ENCODE measurements at places on chromosomes 11 and 22. TPM values are rescaled to one million over a fixed set of nuclear protein-coding genes. Genes with fewer than 3 reads are reported as not detected.
A peak's percentile ranks its signal among the peaks of the same experiment; 100 is the strongest.

The MUC15 gene
- 7.1 TPM for total RNA-seq

The SCARF2 gene
- 38.2 TPM for total RNA-seq

The NAALADL1 gene
- total RNA-seq = not detected

The VPREB1 gene
- not detected for total RNA-seq

The SPON1 gene
- 0.29 TPM for total RNA-seq

The KIF18A gene
- total RNA-seq = 46.4 TPM

The CBLIF gene
- not detected for total RNA-seq

The UBASH3B gene
- total RNA-seq = 6.9 TPM

The DUSP8 gene
- 2.9 TPM for total RNA-seq

The ZFTA gene
- total RNA-seq = 8.5 TPM

The GALNT18 gene
- 5.7 TPM for total RNA-seq

- DNase-seq = no peak
Measured at GRCh38 chr22:22022947-22023534, 40.5 kb upstream of the TOP3B start.

DNA sequence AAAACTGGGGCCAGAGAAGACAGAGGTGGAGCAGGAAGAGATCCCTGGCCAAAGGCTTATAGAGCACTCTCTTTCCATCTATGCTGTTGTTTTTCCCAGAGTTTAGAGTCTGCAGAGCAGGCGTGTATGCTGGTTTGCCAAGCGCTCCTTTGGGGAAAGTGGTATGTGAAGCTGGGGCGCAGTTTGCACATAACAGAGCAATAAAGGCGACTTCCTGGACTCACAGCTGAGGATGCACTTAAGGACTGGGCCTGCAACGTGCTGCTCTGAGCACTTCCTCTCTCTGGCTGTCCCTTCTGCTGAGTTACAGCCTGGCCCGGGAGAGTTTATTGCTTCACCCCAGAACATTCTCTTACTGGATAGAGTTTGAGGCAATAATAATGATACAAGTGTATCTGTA is 41.7 kb downstream of the THAP12 start:
- no peak for DNase-seq

- peak; percentile 96 for DNase-seq
Measured at GRCh38 chr11:19890308-19890707, 177.7 kb downstream of the NAV2 start.

GRCh38 chr22:27440304-27440865 is 361.2 kb downstream of the MN1 start:
- no peak for DNase-seq

DNA sequence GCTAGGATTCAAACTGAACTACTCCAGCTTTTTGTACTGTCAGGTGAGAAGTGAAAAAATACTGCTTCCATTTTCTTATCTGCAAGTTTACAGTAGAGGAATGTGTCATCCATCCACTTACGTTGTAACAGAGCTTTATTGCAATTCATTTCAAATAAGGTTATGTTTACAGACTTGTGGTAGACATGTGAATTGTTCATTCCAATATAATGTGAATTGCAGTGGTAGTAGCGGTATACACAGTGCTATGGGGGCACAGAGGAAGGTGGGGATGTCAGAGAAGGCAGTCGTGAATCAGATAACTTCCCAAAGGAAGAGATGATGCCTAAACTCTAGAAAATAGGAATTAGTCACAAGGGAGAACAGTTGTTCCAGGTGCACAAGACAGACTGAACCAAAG is 42.5 kb downstream of the CEP57 start:
- DNase-seq = peak; percentile 53

DNA sequence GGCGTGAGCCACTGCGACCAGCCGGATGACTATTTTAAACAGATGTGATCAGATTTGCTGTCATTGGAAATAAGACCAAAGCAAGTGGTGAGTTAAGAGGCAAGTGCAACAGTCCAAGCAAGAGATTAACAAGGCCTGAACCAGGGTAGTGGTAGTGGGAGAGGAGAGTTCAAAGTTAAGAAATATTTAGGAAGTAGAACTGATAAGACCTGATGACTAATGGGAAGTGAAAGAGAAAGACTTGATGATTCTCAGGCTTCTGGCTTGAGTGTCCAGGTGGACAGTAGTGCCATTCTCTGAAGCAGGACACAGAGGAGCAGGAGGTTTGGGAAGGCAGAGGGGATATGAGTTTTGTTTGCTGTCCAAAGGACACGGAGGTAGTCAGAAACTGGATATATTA is 7.2 kb downstream of the NDUFC2 start:
- DNase-seq = no peak

DNA sequence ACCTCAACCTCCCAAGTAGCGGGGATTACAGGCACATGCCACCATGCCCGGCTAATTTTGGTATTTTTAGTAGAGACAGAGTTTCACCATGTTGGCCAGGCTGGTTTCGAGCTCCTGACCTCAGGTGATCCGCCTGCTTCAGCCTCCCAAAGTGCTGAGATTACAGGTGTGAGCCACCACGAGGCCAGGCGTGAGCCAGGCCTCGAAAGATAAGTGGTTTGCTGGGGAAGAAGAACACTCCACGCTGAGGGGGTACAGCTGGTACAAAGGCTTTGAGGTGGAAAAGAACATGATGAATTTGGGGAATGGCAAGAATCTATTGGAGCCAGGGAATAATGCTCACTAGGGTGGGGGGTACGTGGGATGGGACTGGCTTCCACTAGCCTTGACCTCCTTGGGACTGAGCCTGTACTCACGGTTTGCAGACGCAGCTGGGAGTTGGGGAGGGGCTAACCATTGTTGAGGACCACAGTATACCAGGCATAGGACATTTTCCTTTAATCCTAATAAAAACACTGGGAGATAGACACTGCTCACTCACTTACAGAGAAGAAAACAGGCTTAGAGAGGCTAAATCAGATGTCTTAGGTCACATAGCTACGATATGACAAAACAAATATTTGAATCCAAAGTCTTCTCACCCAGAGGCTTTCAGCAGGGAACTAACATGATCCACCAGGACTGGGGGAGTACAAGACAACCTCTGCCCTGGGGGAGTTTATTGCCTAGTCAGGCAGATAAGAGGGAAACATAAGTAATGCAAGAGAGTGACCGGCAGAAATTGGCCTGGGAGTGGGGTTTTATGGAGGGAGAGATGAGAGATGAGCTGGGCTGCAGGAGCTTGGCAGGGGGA is 4.9 kb downstream of the SLCO2B1 start:
- DNase-seq = no peak

DNA sequence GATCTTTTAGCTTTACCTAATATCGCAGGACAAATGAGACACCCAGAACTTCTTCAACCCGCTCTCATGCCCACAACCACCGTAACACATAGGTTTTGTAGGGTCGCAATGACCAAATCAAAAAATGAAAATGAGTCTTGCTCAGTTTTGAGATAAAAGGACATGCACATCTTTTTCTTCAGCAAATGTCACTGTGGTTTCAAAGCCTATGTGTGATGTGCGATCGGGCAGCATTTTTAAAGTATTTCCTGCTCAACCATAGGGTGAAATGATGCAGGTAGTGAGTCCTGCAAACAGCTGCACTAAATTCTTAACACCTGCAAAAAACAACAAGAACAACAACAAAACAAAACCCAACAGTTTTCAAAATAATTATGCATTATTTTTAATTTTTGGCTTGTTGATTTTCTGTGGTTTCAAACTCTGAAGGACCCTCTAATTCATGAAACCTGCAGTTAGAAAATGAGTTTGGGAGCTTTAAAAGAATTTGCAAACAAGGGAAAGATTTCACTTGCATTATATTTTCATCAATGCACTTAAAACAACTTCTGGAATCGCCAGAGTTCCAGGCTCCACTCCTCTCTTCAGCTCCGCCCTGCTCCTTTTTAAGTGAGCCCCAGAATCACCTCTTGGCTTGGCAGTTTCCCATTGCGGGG is 79.4 kb downstream of the PRR5L start:
- no peak for DNase-seq

GRCh38 chr11:11602011-11602410 is 19.8 kb downstream of the GALNT18 start:
- DNase-seq = no peak

- DNase-seq = no peak
Measured at GRCh38 chr22:43838571-43839307, 23.6 kb downstream of the SULT4A1 start.

GRCh38 chr11:34157163-34157562 is 51.7 kb downstream of the NAT10 start:
- DNase-seq = no peak

- no peak for DNase-seq
Measured at GRCh38 chr22:43376765-43377547, 33.8 kb upstream of the SCUBE1 start.

DNA sequence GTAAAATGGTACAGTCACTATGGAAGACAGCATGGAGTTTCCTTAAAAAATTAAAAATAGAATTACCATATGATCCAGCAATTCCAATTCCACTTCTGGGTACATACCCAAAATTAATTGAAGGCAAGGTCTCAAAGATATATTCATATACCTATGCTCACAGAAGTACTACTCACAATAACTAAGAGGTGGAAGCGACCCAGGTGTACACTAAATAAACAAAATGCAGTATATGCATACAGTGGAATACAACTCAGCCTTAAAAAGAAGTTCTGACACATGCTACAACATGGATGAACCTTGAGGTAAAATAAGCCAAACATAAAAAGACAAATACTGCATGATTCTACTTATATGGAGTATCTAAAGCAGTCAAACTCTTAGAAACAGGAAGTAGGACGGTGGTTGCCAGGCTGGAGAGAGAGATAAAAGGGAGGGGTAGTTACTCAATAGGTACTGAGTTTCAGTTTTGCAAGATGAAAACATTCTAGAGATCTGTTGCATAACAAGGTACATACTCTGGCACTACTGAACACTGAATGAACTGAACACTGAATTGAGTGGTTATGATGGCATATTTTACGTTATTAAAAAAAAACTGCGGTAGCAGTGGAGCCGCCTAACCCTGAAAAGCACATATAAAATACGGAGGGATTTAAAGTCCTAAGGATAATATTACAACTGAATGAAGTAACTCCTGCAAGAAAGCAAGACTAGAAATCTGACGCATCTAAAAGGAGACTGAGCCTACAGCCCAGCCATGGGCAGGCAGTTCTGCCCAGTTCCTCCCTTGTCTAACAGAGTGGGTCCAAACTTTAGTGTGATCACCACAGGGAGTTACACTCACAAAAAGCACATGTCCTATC is 12.8 kb downstream of the DGCR2 start:
- no peak for DNase-seq

- no peak for DNase-seq
Measured at GRCh38 chr22:24028533-24028932, 17.4 kb downstream of the CABIN1 start.

DNA sequence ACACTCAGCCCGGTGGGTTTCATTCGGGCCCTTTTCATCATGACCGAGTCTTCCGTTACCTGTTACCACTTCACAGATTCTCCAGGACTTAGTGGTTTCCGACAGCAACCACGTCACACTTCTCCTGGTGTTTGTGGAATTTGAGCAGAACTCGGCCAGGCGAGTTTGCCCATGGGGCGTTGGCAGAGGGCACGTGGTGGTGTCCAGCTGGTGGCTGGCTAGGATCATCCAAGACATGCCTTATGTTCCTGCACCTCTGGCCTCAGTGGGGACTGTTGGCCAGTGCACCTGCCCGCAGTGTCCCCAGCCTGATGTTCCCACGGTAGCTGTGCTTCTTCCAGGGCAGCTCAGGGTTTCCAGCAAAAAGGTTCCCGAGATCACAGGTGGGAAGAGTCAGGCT is 87.3 kb downstream of the ARHGAP8 start:
- DNase-seq = no peak

- no peak for DNase-seq
Measured at GRCh38 chr11:45927684-45928413, 5.4 kb downstream of the LARGE2 start.

All from A172 (cell line).